Cerebellar nuclear complex (tissue), 1 donor: ENCODE measurements at places on chromosomes 7 and 10.

- no peak for DNase-seq
These were observed 152.4 kb upstream of the LAMB4 start for GRCh38 chr7:108282427-108282996.

GRCh38 chr7:95026018-95026417, 118.6 kb downstream of the PPP1R9A start:
- no peak for DNase-seq

- DNase-seq, result no peak
These were observed 314.1 kb downstream of the SNX13 start for GRCh38 chr7:17626235-17626634.

GRCh38 chr10:77501152-77501845, 136.3 kb downstream of the KCNMA1 start:
- no peak for DNase-seq

DNA sequence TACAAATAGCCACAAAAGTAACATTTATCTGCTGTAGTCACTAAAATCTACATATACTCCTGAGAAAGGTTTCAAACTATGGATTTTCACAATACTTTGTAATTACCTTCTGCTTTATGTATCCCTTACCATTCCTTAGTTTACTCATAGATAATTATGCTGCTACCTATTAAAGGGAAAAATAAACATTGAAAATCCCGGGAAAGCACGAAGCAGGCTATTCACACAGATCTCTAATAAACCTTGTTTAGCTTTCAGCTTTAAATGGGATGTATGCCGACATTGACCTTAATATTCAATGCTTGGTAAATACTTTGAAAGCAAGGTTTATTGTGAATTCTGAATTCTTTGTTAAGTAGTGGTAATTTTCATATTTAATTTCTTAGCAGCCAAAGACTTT, 58.5 kb upstream of the SMIM30 start:
- no peak for DNase-seq

DNA sequence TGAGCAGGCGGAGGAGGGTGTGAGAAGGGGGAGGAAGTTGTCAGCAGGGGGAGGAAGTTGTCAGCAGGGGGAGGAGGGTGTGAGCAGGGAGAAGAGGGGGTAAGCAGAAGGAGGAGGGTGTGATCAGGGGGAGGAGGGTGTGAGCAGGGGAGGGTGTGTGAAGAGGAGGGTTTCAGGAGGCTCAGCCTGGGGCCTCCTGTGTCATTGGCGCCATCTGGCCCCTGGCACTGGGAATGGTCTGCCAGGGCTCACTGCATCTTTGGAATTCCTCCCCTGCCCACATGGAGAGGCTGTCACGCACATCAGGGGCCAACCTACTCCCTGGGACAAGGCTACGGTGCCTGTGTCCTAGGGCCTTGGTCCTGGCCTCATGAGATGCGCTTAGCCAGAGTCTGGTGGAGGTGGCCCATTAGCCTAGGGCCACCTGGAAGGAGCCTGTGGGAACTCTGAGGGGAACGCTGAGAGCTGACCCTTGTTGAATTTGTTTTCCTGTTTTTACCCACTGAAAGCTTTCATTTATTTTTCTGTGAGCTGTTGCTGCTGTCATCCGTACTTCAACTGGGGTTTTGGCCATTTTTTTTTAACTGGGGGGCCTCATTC, 18.0 kb downstream of the CAMK2B start:
- no peak for DNase-seq

DNA sequence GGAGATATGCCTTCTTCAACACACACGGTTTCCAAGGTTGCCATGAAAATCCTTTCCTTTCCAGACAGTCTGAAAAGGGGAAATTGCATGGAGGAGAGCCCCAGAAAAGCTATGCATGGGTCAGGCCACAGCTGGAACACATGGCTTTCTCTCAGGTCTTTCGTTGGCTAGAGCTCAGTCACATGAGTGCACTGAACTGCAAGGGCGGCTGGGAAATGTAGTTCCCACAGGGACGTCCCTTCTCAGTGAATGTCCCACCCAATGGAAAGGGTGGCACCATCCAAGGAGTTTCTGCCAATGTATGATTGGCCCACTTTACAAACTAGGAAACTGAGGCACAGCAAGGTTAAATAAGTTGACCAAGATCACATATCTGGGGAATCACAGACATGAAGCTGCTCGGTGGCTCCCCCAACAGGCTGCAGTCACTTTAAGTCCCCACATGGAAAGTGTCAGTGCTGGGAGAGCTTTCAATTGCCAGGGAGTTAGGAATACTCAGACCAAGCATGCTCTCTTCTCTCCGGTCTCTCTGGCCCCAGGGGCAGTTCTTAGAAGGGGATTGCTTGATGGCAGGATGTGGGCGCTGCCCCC, 571.3 kb downstream of the GLRX3 start:
- no peak for DNase-seq

DNA sequence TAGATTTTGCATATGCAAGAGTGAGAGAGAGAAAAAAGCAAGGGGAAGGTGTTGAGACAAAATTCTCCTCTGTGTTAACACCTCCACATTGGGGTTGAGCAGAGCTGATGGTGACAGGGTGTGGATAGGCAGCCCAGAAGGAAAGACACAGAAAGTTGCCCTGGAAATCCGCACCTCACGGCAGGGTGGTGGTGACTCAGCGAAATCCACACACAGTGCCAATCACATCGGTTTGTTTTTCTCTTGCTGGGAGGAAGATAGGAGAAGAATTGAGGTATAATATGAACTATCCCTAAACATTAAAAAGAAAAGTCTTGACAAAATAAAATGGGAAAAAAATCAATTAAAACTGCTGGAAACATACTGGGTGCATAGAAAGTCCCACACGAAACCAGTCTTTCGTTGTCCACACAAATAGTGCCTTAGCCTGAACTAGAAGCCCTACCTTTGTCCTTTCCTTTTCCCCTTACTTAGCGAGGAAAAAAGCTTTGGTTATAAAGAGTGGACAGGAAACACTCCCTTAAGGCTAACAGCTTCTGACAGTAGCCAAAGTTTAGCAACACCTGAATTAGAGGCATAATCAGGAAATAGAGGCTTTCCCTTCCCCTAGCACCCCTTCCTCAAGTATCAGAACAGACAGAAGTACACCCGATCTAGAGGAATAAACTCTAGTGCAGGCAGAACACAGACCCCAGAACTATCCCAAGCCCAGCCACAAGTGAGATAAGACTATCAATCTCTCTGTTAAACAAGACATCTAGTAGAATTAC, 39.2 kb upstream of the DNAJC1 start:
- DNase-seq, result no peak
